Activated naive CD4-positive, alpha-beta T cell (primary cell): ENCODE measurements at places on chromosomes 7 and 10.

DNA sequence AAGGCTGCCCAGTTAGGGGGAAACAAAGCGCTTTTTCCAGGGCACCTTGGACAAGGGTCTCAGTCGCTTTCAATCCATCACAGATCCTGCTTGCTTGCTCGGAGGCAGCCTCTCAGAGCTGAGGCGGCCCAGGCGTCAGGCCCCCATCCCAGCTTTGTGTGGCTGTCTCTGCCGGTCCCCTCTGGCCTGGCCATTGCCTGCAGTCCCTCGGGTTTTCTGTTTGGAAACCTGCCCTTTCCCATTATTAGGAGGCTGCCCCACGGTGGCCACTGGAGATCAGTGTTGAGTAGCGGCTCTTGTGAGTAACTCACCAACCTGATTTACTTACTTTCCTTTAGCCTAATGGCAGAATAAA, 216.1 kb downstream of the GLRX3 start:
- no peak for DNase-seq

DNA sequence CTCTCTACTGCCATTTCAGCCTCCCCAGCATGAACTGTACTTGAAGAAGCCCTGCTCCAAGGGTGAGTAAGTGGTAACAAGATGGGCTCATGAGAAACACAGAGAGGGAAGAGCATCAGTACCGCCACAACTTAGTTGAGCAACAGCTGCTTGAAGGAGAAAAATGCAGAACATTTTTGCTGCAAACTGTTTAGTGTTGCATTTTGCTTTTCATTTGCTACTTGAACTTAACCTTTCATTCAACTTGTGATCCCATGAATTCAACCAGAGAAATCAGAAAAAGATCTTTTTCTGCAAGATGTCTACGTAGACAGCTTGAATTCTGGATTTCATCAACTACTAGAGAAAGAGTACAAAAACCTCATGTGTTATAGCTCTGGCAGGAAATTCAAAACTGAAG, 40.7 kb downstream of the ANK3 start:
- DNase-seq = no peak

DNA sequence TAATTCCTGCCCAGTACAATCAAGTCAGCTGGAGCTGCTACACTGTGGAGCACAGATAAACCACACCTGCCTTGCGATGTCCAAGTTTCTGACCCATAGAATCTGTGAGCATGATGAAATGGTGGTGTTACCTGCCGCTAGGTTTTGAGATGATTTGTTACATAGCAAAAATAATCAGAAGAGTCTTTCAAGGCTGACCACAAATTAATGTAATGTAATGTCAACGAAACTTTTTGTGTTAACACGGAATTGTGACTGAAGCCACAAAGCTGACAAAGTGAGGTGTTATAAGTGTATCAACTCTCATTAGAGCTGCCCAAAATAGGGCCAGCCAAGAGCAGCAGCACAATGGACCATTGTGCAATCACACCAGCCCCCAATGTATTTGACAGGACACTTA, 75.7 kb downstream of the AHR start:
- no peak for DNase-seq

DNA sequence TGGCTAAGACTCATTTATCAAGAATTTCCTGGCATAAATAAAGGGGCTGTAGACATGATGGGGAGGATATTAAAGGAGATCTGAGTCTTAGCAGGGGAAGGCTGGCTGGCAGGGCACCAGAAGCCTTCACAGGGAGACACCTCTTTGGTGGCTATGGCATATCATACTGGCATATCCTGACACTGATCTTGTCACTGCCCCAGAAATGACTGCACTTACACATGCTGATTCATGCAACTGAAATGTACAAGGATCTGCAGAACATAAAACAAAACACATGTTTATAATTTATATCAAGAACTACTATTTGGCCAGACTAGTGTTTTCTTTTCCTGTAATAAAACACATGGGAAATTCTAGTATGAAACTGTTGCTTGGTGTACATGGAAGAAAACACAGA, 5.5 kb upstream of the LIPN start:
- no peak for DNase-seq

- no peak for DNase-seq
These were observed 251.7 kb downstream of the ZMYND11 start for GRCh38 chr10:386771-387592.

GRCh38 chr7:149853157-149853556, 15.0 kb downstream of the ZNF862 start:
- DNase-seq = no peak

DNA sequence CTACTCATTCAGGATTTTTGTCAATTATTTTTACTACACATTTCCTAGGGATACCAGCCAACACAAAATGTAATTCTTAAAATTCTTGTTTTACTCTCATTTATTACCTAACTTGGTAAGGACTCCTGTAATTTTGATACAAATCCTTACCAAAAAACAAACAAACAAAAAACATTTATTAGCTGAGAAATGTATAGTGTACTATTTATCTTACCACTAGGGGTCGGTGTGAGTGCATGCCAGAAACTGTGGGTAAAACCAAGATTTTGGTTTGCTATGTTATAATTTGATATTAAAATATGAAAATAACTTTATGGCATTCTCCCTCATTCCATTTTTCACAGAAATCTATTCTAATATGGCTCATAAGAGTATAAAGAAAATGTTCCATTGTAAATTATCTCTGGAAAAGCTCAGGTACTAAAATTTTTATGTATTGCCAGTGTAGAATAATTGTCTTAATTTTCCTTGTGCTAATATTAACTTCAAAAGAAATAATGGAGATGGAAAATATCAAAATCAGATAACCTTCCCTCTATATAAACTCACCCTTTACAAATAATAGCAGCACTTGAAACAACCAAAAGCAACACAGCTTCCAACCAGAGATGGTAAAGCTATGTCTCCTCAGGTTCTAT, 290.8 kb upstream of the PCDH15 start:
- no peak for DNase-seq

GRCh38 chr10:89810908-89811525, 109.6 kb downstream of the KIF20B start:
- no peak for DNase-seq

- no peak for DNase-seq
These were observed 9.3 kb upstream of the MYL7 start for GRCh38 chr7:44150466-44150832.

- no peak for DNase-seq
These were observed 83.3 kb downstream of the RNLS start for GRCh38 chr10:88499569-88500470.

DNA sequence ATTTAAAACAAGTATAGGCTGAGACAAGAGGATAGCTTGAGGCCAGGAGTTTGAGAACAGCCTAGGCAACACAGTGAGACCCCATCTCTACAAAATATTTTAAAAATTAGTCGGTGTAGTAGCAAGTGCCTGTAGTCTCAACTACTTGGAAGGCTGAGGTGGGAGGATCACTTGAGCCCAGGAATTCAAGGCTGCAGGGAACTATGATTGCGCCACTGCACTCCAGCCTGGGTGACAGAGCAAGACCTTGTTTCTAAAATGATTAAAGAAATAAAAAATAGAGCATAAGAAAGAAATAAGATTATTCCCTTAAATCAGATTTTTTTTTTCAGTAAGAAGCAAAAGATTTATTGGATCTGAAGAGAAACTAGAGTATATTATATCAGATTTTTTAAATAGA, 11.7 kb downstream of the LRRC20 start:
- no peak for DNase-seq

DNA sequence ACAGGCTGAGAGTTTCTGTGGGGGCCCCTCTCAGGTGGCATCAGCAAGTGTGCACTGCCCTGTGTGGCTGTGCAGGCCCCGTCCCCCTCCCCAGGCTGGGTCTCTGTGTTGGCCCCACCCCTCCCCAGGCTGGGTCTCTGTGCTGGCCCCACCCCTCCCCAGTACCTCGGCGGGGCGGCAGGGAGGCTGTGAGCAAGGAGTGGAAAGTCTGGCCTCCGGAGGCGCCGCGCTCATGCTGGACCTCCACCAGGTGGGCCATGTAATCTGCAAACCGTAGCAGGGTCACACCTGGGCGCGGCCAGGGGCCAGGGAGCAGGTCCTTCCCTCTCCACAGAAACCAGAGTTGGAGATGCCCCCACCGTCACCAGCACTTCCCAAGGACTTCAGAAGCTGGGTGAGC, 21.4 kb upstream of the MICALL2 start:
- no peak for DNase-seq

DNA sequence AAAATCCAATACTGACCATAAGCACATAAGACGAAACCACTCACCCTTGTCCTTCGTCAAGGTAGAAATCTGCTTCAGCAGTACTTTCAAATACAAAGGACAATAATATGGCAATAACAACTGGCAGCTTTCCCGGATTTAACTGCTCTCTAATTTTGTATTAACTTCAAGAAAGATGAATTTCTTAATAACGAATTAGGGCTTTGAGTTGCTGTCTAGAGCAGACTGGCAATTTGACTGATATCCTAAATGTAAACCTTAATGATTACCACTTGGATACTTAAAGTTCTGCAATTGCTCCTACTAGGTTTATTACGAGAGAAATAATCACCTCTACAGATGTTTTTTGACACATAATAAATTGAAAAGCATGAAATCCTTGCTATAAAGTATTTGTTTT, 418.7 kb downstream of the MAGI2 start:
- DNase-seq = no peak

GRCh38 chr10:132458071-132458585, 61.1 kb downstream of the PWWP2B start:
- no peak for DNase-seq

DNA sequence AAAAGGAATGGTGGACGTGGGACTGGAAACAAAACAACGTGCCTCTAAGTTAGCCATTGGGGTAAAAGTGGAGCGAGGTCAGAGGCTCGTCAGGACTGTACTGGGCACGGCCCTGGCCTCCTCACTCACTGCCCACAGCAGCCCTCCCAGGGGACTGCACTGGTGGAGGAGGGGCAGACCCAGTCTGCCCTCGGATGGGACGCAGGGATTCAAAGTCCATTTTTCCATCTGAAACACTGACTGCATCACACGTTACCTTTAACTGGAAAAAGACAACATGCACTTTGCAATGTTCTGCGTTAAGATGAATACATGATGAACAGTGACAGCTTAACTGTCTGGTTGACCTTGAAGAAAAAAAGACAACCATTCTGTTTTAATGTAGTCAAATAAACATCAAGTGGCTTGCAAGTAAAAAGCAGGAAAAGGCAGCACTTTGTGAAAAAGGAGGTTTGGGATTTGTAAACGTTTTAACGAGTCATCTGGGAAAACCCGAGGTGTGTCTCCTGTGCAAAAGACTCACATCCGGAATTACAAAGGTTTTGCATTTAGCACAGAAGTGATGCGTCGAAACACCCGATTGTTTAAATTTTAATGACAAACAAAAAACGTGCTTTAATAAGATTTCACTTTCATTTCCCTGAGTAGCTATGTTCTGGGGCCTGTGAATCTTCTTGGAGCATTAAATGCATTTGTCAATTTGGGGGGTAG, 18.8 kb downstream of the KLF6 start:
- no peak for DNase-seq

DNA sequence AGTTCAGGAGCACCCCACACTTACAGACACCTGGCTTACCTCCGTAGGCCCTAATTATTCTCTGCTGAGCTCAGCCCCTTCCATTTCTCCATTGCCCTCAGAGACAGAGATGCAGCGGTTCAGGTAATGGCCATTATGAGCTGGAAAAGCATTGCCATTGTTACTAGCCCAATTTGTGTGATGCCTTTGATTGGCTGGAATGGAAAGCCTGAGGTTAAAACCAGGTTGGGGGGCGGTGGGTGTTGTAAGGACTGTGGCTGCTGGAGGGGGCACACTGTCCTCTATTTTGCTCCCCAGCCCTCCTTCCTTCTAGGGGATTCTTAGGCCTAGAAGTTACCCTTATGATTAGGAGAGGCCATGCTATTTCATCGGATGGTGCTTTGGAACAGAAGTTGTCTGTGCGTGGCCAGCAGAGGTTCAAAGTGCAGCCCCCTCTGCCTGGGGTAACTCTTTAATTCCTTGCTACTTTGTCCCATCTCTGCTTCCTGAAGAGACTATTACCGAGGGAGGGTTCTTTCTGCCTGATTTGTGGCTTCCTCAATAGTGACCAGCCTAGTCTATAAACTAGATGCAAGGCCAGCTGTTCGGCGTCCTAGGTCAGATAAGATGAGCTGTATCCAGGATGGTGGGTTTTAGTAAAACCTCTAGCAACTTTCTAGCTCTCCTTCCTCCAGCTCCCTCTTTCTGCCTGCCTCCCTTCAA, 14.2 kb upstream of the ACSL5 start:
- no peak for DNase-seq

GRCh38 chr10:95214793-95215192, 20.8 kb downstream of the ACSM6 start:
- no peak for DNase-seq

- no peak for DNase-seq
These were observed 192.7 kb upstream of the LRGUK start for GRCh38 chr7:133934262-133934976.

DNA sequence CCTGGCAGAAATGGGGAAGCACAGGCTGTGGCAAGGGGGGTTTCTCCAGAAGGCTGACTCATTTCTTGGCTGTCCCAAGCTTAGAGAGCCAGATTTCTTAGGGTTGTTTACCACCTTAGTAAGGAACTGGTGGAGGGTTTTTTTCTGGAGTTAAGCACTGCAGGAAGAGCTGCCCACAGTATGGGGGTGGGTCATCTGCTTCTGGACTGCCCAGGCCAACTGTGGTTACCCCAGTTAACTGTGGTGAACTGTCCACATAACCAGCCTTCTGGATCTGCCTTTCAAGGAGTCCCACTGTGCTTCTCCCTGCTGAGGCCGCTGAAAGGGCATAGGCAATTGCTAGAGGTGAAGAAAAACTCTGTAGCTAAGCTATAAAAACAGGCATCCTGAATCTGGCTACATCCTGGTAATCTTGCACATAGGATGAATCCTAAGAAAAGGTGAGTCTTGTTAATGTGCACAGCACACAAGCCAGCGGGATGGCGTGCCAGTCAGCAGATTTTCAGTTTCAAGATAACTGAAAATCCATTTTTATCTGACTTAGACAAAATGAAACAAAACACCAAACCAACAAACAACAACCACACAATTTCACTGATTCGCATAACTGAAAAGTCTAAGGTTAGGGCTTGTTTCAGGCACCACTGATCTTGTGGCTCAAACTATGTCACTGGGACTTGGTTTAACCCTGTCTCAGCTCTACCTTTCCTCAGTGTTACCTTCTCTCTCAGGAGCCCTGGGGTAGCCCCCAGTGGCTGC, 21.6 kb upstream of the TSPAN33 start:
- no peak for DNase-seq

DNA sequence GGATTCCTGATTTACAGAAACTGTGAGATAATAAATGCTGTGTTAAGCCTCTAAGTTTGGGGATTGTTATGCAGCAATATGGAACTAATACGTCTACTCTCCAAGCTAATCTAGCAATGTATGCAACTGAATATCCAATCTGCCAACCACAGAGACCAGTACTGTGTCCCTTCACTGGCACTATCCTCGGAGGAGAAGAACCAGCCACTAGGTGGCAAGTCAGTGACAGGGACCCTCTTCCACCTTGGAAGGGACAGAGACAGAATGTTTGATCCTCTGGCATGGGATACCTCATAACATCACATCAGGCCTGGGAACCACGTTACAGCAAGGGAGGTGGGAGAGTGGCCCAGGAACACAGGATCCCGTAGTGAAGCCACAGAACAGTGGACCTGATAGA, 96.4 kb downstream of the CREM start:
- DNase-seq = no peak
